Neural crest cell (in vitro differentiated cells): ENCODE measurements at places on chromosomes 6 and 20. TPM values are rescaled to one million over a fixed set of nuclear protein-coding genes. Genes with fewer than 3 reads are reported as not detected.

Gene RAET1L
- total RNA-seq: not detected in 2 replicates

Gene MYL9
- 19.7 and 19.8 TPM in 2 replicates for total RNA-seq

Gene XKR7
- 4.5 and 4.9 TPM in 2 replicates for total RNA-seq

Gene LIN28B
- 73.2 and 76.3 TPM in 2 replicates for total RNA-seq

Gene TAAR1
- total RNA-seq: not detected in 2 replicates

- no peak for DNase-seq
Observed at GRCh38 chr20:21496452-21496851, 17.4 kb downstream of the NKX2-2 start.

- DNase-seq: no peak
Observed at GRCh38 chr20:58611236-58612030, 39.6 kb upstream of the STX16 start.

GRCh38 chr6:145736661-145737144 is 1.4 kb upstream of the EPM2A start:
- no peak for DNase-seq

DNA sequence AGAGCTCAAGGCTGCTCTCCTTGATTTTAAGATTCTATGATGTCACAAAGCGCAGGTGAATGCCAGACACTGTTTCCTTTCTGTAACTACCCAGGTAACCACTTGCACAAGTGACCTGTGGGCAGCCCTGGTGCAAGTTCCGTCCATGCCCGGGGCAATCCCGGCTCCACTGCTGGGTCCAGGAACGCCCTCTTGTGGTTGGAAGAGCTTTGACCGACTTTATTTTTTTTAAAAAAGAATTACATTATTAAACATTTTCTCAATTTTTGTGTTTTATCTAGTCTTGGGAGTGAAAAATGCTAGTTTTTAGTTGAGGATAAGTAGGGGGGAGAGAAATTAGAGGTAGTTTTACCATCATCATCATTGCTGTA is 695.2 kb downstream of the QKI start:
- DNase-seq: no peak
